ENCODE measurements at places on chromosomes 7 and 10.

DNA sequence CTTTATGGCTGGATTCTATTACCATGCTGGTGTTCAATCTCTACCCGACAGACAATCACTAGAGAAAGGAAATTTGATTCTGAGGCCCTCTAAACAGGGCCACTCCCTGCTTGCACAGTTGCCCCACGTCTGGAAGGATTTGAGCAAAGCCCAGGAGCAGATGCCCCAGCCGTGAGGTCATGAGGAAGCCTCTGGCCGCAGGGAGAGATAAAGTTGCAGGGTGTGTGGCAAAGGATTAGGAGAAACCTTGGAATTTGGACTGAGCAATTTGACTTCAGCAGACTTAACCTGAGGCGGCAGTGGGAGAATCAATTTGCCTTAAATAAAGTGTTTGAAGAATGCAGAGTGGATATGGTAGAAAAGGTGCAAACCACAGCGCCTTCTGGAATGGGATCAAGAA is 40.2 kb upstream of the KLF6 start:
- no peak for DNase-seq

- no peak for DNase-seq
Observed at GRCh38 chr10:16853809-16854208, 36.6 kb upstream of the RSU1 start.

DNA sequence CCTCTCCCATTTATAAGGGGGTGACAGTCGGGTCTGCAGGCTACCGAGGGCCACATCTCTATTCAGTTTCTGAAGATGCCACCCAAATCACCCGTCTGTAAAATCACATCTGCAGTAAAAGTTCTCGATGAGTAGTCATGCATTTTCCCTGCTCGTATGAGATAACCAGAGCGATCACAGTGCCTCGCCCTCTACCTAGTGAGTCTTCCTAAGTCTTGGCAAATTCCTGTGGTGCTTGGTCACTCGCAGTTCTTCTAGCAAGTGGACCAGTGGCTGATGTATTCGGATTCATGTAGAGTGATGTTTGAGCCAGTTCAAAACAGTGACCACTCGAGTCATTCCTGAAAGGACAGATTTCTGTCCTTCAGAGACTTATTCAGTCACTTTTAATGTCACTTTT is 44.9 kb downstream of the INSYN2A start:
- DNase-seq = no peak

DNA sequence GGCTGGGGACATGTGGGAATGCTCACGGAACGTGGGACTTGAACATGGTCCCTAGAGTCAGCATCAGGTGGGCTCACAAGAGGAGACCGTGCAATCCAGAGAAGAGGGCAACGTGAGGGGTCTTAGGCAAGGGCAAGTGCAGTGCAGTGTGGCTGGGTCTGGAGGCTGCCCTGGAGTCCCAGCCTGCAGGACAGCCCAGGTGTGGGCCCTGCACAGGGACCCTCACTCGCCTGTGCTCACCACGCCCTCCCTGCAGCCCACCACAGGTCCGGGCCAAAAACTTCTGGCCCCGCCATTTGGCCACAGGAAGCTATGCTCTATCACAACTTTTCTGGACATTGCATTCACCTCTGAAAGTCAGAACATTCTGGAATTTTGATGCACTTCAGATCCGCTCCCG is 133.5 kb downstream of the PAXIP1 start:
- no peak for DNase-seq

DNA sequence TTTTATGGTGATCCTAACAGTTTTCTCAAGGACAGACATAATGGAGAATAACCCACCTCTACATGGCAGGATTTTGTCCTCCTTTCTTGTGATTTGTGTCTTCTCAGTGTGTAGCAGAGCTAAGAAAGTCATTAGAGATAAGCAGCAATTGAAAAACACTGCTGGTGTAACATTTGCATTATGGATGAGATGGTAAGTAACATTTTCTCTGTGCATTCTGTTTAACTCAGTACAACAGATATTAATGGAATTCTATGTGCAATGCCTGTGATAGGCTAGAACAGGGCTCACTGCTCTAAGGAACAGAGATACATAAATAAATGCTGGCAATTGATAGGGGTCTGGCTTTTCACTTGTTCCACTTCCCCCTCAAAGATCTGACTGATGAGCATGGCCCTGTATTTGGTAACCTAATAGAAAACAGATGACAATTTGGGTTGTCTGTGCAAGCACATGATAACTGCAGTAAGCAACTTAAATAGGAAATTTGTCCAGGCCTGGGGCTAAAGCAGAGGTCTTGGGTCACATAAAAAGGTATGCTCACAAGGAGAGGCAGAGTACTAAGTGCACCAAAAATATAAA is 560.3 kb upstream of the POM121L12 start:
- DNase-seq = no peak

DNA sequence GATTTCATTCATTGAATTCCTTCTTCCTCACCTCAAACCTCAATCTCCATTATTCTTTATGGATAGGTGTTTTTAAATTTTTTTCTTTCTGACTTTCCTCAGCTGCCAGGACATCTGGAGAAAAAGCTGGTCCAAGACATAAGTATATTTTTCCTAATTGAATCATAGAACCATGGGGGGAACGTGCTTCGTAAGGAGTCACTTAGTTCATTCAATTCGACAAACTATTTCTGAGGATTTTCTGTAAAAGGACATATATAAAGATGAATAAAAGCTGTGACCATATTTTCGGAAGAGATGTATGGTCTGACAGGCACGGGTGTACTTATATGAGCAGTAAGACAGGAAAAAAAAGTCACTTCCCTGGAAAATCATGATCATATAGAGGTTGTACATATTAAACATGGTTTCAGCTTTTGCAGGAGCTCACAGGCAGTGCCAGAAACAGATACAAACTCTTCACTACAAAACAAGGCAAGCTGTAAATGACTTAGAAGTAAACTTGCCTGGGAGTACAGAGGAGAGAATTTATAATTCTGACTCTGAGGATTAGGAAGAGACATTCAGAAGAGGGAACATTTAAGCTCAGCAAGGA is 88.2 kb upstream of the EGR2 start:
- no peak for DNase-seq

DNA sequence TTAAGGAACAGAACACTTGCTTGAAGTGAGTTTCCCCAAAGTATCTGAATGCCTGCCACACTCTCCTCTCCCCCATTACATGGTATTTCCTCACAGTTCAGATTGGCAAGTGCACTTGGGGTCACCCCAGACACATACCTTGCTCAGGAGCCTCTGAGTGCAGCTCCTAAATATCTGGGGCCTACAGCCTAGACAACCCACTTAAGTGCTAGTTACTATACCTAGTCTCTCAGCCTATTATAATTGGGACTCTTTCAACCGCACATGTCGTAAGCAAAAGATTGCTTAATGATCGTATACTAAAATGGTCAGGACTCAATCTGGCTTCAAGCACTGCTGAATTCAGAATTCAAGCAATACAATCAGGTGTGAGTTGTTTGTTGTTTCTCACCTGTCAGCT is 19.9 kb downstream of the TMEM176B start:
- DNase-seq = no peak

DNA sequence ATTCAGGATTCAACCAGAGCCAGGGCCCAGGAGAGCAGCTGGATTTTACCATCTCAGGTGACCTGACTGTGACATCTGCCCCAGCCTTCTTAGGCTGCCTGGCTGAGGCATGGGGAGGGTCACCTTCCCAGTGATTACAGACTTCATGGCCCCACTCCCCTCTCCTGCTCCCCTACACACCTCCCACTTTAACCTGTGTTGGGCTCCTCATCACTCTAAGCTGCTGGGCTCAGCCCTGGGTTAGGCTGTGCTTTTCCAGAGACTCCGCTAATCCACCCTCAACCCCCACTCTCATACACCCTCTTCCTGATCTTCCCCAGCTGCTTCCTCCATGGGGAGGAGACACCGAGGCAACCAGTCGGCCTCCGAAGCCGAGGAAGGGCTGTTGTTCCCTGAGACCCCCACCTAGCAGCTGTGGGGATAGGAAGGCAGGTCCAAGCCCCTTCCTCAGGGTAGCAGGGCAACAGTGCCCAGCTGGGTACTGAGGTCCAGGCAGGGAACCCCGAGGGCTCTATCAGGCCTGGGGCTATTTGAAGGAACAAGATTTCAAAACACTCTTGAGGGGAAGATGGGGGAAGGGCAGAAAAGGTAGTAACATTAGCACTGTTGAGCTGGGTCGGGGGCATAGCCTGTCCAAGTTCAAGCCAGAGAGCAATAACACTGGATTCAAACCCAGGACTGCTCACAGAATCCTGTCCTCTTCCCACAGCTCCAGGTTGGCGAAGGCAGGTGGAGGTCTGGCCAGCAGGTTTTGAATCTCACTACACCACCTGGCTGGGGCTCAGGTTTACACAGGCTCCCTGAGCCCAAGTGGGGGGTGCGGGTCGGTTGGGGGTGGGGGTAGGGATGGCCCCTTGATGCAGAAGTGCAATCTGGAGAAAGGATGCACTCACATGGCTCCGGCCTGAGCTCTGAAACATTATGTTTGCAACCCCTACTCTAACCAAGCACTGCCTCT is 1.8 kb downstream of the IMPDH1 start:
- no peak for DNase-seq

DNA sequence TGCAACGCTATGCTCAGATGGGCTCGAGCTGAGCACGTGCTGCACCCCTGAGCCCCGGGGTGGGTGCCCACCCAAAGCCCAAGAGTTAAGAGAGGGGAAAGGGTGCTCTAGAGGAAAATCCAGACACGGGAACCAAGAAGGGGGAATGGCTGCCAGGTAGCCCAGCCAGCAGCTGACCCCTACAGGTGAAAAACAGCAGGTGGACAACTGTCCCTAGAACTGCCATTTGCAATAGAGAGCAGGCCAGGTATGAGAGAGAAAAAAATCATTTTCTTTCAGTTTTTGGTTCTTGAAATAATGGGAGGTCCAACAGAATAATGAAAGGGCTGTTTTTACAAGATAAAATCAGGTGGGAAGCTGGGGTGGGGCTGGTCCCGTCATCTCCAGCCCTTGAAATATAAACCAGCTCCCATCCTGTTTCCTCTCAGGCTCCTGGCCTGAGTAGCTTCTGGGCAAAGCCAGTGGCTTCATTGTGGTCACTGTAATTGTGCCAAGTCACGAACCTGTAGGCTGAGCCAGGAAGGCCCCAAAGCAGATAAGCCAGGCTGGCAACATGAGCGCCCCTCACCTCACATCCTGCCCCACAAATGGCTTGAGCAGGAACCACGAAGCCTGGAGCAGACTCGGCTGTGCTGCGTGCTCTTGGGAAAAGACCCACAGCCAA is 257.8 kb downstream of the SNX10 start:
- peak; percentile 85 for DNase-seq

- DNase-seq = no peak
Observed at GRCh38 chr10:69866246-69866687, 64.6 kb downstream of the COL13A1 start.

- no peak for DNase-seq
Observed at GRCh38 chr7:73983437-73984164, 44.4 kb upstream of the ELN start.

- DNase-seq = no peak
Observed at GRCh38 chr7:151079199-151079910, 1.3 kb downstream of the FASTK start.

DNA sequence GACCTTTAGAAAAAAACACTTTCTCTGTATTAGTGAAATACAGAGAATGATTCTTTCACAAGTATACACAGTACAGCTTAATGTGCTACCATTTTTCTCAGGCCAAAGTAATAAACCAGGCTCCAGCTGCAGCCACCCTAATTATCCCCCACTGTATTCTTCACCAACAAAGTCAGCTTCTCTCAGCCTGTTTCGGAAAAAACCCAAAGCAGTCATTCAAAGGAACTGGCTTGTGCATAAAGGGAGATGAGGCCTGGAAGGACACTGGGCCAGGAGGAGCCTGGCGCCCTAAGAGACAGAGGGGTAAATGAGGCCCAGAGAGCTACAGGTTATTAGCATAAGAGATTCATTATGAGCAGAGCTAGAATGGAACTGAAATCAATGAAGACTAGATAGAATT is 9.2 kb downstream of the USP54 start:
- no peak for DNase-seq

DNA sequence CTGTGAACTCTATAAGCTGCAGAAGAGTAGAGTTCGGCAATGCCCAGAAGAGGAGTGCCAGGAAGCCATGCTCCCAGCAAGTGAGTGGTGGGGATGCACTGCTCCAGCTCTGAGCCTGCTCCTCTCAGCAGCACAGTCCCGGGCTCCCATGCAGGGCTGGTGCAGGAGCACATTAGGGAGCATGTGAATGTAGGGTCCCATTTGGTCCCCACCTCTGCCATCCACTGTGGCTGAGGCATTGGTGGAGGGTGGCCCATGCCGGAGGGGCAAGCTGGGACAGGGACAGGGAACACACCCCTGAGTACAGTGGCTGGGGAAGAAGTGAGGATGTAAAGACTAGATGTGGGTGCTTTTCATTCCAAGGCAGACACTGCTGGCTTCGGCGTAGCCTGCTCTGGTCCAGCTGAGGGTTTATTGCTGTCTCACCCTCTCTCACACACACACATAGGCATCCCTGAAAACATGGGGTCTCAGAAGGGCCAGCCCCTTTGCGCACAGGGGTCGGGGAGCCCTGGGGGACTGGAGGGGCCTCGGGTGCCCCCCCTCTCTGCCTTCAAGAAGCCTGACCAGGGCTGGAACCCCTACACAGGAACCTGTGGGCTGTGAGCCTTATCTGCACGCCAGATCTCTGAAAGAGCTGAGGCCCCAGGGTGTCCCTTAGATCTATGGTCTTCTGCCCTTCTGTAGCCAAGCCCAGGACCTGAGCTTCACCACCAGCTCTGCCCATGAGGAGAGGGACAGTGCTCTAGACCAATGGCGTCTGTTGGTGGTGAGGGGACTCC is 341.0 kb downstream of the TCERG1L start:
- DNase-seq = no peak

- DNase-seq = no peak
Observed at GRCh38 chr7:77679608-77680007, 16.7 kb upstream of the RSBN1L start.

GRCh38 chr10:113313048-113313602 is 239.7 kb upstream of the HABP2 start:
- no peak for DNase-seq

DNA sequence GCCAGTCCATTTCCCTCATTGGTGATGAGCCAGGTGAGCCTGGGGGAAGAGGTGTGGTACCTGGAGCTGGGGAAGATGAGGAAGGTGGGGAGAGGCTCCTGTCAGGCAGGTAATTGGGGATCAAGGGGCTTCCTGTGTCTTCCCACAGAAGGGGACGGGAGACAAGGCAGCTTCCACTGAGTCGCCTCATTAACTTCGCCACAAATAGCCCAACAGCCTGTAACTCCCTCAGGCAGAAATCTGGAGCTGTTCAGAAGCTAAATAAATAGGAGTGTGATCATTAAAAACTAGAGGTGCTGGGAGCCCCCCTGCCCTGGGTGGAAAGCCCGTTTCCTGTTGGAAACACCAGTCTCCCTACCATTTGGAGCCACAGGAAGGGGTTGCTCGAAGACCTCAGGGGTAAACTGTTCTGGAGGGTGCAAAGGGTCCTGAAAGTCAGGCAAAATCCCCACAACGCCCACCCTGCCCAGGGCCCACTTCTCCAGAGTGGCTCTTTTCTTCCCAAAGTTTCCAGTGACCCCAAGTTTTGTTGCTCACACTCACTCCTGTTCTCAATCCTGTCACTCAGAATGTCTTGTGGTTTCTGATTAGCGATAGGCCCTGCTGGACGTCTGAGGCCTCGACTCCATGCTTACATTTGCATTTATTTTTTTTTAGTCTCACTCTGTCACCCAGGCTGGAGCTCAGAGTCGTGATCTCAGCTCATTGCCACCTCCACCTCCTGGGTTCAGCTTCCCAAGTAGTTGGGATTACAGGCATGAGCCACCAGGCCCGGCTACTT is 25.7 kb downstream of the UNC5B start:
- DNase-seq = no peak

- no peak for DNase-seq
Observed at GRCh38 chr7:50155755-50156154, 62.7 kb upstream of the ZPBP start.

- no peak for DNase-seq
Observed at GRCh38 chr7:47435889-47436312, 146.0 kb downstream of the TNS3 start.

- no peak for DNase-seq
Observed at GRCh38 chr7:83921941-83922607, 272.5 kb downstream of the SEMA3A start.

Measured in GDM1 (cell line).